ENCODE measurements at places on chromosomes 13 and 19.

- DNase-seq: no peak
These were observed 484.0 kb downstream of the MYO16 start for GRCh38 chr13:109113427-109113826.

DNA sequence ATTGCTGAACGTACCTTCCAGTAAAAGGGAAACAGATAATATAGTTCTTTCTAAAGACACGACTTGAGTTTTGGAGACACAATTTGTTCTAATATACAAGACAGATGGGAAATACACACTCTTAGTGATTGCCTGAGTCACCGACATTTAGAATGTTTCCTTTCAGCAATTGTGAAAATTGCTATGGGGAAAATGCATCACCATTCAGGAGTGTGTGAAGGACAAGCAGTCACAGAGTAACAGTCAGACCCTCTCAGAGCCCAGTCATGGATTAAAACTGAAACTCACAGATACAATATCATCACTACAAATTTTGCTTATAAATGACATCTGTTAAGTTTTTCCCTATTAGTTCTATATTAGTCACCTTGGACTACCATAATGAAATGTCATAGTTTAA, 286.1 kb downstream of the SPRY2 start:
- peak; percentile 73 for DNase-seq

- no peak for DNase-seq
These were observed 28.4 kb downstream of the CRTC1 start for GRCh38 chr19:18711893-18712292.

DNA sequence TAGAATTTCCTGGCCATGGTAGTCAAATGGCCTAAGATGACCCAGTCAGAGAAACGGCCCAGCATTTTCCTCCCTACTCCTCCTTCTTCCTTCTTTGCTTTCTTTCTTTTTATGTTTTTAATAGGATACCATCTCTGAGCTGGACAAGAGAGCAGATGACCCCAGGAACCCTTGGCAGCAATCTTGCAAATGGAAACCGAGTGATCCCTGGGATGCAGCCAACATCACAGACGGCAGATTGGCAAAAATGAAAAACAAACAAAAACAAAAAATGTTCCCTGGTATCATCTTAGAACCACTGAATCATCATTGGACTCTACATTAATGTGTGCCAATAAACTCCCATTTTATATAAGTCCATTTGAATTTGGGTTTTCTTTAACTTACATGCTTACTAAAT, 424.4 kb downstream of the FGF14 start:
- no peak for DNase-seq

DNA sequence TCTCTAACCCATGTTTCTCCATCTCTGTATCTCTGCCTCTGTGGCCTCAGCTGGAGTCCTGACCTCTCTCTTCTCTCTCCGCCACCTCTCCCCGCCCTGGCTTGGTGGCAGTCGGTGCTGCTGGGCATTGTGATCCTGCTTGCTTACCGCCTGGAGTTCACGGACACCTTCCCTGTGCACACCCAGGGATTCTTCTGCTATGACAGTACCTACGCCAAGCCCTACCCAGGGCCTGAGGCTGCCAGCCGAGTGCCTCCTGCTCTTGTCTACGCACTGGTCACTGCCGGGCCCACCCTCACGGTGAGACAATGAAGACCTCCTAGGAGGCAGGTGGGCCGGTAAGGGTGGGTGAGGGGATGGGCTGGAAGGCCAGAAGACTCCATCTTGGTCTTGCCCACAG, 4.2 kb downstream of the PLPPR2 start:
- no peak for DNase-seq
